ENCODE measurements at places on chromosomes 11 and 22.
A peak's percentile ranks its signal among the peaks of the same experiment; 100 is the strongest.

DNA sequence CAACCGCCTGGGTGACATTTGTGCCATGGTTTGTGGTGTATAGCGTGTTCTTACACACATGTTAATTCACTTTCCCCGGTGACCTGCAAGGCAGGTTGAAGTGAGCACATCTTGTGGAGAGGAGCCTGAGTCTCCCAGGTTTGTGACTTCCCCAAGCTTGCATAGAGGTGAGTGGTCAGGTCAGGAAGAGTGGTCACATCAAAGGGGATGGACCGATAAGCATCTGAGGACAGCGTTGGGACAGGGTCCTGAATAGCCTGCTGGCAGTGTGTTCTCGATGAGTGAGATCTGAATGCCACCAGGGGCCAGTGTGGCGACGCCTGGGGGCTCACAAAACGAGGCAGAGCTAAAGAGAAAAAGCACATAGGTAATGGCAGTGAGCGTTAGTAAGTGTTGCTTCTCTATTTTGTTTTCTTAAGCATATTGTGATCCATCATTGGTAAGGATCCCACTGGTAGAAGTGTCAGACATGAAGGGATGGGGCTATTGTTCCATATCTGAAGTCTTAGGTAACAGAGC is 154.6 kb downstream of the GRIK4 start:
- DNase-seq = no peak

- no peak for DNase-seq
These were observed 9.7 kb downstream of the EHF start for GRCh38 chr11:34630544-34630943.

- DNase-seq = no peak
These were observed 70.4 kb downstream of the LDLRAD3 start for GRCh38 chr11:36013950-36014897.

DNA sequence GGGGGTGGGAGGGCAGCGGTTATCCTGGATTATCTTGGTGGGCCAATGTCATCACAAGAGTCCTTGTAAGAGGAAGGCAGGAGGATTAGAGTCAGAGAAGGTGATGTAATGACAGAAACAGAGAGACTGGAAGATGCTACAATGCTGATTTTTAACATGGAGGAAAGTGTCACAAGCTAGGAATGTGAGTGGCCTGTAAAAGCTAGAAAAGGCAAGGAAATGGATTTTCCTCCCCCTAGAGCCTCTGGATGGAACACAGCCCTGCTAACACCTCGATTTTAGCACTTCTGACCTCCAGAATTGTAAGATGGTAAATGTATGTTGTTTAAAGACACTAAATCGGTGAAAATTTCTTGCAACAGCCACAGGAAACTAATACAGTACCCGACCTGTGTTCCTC is 109.3 kb downstream of the MN1 start:
- no peak for DNase-seq

DNA sequence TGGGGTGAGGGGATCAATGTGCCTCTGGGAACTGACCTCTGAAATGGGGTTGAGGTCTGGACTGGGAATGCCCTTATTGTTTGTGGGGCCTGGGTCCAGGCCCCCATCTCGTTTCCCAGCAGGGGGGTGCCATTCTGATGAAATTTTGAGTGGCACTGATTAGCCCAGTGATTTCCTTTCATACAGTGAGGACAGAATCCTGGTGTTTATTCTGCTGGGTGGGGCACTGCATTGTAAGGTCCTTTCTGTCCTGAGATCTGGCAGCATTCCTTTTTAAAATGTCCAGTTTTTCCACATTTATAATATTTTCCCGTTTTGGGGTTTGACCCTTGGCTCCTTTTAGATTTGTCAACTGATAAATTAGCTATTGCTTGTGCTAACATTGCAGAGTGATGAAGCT is 27.1 kb downstream of the OR10A6 start:
- no peak for DNase-seq

GRCh38 chr11:59112494-59112893 is 5.5 kb downstream of the FAM111B start:
- DNase-seq = no peak

- peak; percentile 31 for DNase-seq
These were observed 728.8 kb downstream of the NELL1 start for GRCh38 chr11:21398195-21398594.

GRCh38 chr22:26414347-26414746 is 14.7 kb upstream of the ASPHD2 start:
- no peak for DNase-seq

GRCh38 chr11:16184588-16184987 is 171.8 kb downstream of the SOX6 start:
- DNase-seq = peak; percentile 63

- no peak for DNase-seq
These were observed 67.8 kb downstream of the DEPDC5 start for GRCh38 chr22:31821572-31821971.

GRCh38 chr11:45885274-45885920 is at the start of gene MAPK8IP1:
Gene MAPK8IP1 (plus strand): TSS chr11:45885651. CDS start chr11:45885821, 170 bp downstream.
- DNase-seq = peak; percentile 78

Measured in RKO (cell line).